Stimulated activated CD4-positive, alpha-beta T cell treated with anti-CD3 and anti-CD28 coated beads, Interleukin-2, amount 100 ng/mL, for 24 hours (primary cell): ENCODE measurements at places on chromosomes 13 and 19.
A peak's percentile ranks its signal among the peaks of the same experiment; 100 is the strongest.

DNA sequence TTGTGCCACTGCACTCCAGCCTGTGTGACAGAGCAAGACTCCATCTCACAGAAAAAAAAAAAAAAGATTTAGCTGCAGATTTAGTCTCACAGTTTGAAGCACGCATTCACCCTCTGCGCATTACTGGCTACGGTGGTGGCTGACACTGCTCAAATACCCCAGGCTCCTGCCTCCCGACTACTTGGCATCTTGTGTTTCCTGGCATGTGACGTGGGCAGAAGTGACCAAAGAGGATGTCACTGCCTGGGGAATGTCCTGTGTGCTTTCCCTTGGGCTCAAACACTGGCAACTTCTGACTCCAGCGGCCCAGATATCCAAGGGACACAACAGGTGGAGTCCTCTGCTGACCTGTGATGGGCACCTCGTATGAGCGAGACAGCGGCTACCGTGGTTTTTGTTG lies 24.7 kb upstream of the EIF3G start:
- no peak for DNase-seq

GRCh38 chr19:42069619-42070351 lies at the start of gene GRIK5:
GRIK5 (minus strand) TSS chr19:42070206; CDS start chr19:42065770, 4,436 bp downstream.
- no peak for DNase-seq

DNA sequence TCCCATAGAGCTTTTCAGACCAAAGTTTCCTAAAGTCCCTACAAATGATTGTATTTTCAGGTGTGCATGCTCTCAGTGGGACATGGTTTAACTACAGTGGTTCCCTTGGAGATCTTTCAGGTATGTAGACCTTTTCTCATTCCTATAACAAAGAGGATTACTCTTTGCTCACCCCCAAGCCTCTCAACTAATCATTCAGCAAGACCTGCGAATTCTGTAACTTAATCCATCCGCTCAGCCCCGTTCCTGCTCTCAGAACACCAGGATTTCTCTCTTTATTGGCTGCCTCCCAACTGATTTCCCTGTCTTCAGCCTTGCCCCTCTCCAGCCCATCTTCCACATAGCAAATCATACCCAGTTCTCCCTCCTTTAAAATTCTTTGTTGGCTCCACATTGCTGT lies 253.6 kb downstream of the MTUS2 start:
- no peak for DNase-seq

GRCh38 chr13:26983543-26984320 lies 187.9 kb downstream of the USP12 start:
- no peak for DNase-seq

GRCh38 chr19:19662871-19663255 lies 613 bp downstream of the ATP13A1 start:
- DNase-seq: no peak

GRCh38 chr13:101916108-101916774 lies 463.8 kb downstream of the ITGBL1 start:
- DNase-seq: peak; percentile 8

- no peak for DNase-seq
Measured at GRCh38 chr13:72657379-72657778, 70.0 kb downstream of the MZT1 start.

DNA sequence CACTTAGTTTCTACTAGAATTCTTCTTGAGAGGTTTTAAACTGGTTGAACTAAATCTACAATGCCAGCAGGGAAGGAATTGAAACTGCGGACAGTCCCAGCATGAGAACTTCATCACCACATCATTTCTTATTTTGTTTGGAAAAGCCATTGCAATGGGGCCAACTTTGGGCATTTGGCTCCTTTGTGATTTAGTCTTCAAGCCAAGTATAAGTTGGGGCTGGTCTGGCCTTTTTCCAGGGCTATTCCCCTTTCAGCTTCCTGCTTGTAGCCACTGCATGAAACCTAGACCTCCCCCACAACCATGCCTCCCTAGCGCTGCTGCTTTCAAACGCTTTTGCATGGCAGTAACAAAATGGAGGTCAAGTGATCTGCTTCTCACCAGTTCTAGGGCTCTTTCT lies 142.3 kb downstream of the RGCC start:
- no peak for DNase-seq

DNA sequence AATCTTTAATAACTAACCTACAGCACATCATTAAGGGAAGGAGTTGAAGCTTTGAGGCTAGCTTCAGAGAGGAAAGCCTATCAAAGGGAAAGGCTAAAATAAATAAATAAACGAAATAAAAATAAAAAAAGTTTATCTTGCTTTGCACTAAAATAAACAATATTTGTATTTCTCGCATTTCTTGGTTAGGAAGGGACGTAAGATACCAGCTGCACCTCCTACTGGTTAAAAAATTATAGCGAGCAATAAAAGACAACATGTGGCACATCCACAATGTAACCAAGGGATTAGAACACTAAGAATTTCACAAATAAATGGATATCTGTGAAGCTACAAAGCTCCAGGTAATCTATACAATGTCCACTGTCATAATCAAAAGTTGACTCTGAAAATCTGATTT lies 194.5 kb downstream of the DACH1 start:
- no peak for DNase-seq

DNA sequence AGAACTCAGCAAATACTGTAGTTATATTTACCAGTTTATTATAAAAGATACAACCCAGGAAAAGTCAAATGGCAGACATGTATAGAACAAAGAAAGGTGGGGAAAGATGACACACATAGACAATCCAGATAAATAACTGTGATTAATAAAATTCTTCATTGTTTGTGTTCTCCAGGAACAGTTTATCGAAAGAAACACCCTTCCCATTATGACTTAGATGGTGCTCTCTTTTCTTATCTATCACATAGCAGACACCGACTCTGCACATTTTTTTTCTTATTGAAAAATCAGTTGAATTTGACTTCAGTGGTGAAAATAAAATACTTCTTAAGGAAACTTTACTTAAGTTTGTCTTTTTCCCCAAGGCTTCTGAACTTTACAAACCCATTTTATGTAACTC lies 6.2 kb downstream of the ZNF708 start:
- no peak for DNase-seq

GRCh38 chr19:10820173-10820572 lies 15.8 kb downstream of the TMED1 start:
- DNase-seq: no peak

DNA sequence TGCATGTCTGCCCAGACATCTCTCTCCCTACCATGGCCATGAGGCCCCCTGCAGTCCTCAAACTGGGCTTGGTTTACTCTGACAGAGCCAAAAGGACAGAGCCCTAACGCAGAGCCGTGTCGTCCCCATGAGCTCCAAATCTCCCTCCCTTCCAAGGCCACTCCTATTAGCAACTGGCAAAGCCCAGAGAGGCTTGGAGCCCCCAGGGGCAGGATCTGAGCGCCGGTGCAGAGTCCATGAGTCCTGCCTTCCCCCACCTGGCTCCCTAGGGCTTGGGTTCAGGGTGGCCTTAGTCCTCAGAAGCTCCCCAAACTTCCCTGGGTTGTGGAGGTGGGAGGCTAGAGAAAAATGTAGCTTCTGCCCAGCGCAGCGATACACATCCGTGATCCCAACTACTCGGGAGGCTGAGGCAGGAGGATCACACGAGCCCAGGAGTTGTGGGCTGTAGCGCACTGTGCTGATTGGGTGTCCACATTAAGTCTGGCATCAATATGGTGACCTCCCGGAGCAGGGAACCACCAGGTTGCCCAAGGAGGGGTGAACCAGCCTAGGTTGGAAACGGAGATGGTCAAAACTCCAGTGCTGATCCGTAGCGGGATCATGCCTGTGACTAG lies 7.4 kb upstream of the PGPEP1 start:
- no peak for DNase-seq

GRCh38 chr13:44617648-44618047 lies 41.5 kb upstream of the TSC22D1 start:
- no peak for DNase-seq

DNA sequence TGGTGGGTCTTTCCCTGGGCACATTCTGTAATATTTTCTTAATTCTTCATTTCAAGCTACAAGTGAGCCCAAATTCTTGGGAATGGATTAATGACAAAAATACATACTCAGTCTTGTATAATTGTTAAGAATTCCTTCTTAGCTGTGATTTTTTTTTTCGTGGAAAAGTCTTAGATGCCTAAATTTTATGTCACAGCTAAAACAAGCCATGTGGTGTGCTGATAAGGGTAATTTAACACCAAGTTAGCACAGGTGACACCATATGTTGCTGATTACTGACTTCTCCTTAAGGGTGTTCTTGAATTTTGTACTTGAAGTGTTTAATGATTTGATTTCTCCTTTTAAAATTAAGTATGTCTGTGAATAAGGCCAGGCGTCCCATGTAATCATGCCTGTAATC lies 29.3 kb downstream of the WDFY2 start:
- DNase-seq: no peak
